ENCODE measurements at places on chromosomes 2 and 18. TPM values are rescaled to one million over a fixed set of nuclear protein-coding genes. Genes with fewer than 3 reads are reported as not detected.

- no peak for DNase-seq
Measured at GRCh38 chr2:109446278-109447131, 167.3 kb downstream of the SEPTIN10 start.

GRCh38 chr2:172415865-172416183, 11.6 kb upstream of the ITGA6 start:
- DNase-seq: no peak

Gene TTC27
- total RNA-seq: 21.0 TPM

- DNase-seq: peak; percentile 44
Measured at GRCh38 chr2:218781691-218782527, at the start of gene CYP27A1. Gene CYP27A1 (plus strand): TSS chr2:218782147. CDS start chr2:218782183, 36 bp downstream.

Gene CHRND
- total RNA-seq: 0.07 TPM

GRCh38 chr2:28228434-28228995, 164.1 kb upstream of the FOSL2 start:
- no peak for DNase-seq

Gene DRC1
- not detected for total RNA-seq

DNA sequence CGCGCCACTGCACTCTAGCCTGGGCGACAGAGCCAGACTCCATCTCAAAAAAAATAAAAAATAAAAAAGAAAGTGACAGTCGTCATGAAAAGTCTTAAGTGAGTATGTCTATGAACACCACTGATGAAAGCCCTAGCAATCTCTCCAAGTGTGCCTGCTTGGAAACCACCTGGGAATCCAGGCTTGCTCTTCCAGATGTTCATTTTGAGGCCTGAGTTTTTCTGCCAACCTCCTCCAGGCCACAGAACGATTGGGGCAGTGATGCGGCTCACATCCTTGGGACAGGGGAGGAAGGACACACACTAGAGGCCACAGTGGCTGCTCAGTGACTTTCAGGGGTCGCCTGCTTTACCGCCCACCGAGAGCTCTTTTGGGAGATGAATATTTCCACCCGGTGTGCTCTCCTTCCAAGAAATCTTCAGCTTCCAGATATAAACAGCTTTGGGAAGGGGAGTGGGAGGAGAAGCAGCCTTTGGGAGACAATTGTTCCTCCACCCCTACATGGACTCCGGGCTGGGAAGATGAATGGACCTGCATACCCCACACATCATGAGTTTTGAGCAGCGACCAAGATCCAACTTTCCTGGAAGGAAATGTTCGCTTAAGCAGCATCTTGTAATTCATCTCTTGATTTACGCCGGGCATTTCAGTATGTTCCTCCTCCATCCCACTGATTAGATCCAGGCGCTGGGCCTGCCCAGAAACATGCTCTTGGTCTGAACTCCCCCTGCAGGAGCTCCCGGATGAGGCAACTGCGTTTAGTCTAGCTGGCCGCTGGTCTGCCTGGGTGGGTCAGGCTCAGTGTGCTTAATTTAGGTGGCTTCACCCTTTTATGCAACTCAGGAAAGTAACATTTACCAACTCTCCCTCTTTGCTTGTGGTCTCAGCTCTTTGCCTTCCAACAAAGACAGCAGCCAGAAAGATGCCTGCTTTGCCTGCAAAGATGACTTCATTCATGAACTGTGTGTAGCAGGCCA, 6.2 kb upstream of the ARMC9 start:
- peak; percentile 80 for DNase-seq

- DNase-seq: no peak
Measured at GRCh38 chr2:17583166-17583565, 42.7 kb downstream of the VSNL1 start.

GRCh38 chr2:219739066-219739465, 111.6 kb downstream of the SLC4A3 start:
- DNase-seq: no peak

DNA sequence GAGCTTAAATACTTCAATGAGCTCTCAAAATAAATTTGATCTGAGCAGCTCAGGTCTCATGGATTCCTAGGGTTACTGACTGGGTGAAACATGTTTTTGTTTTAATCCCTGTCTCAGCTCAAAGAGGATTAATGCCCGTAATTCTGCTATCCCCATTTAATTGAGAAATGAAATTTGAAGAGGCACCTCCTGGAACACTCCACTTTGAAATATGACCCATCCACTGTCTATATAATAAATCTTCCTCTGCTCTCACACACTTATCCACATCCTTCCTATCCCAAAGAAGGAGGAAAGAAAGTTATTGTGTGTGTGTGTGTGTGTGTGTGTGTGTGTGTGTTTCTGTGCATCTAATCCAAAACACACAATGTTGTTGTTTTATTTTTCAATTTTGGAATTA, 2082.4 kb upstream of the PIK3C3 start:
- no peak for DNase-seq

- no peak for DNase-seq
Measured at GRCh38 chr2:10215393-10215935, 87.2 kb upstream of the HPCAL1 start.

GRCh38 chr2:171383134-171383533, 50.7 kb downstream of the METTL8 start:
- no peak for DNase-seq

Gene MC2R
- not detected for total RNA-seq

Gene SP140
- 0.16 TPM for total RNA-seq

GRCh38 chr18:68181956-68182355, 533.0 kb downstream of the TMX3 start:
- DNase-seq: no peak

- no peak for DNase-seq
Measured at GRCh38 chr2:10493634-10494281, 45.6 kb upstream of the ODC1 start.

- DNase-seq: no peak
Measured at GRCh38 chr18:41645589-41646360, 309.3 kb upstream of the PIK3C3 start.

Gene TRIM43
- total RNA-seq: not detected

DNA sequence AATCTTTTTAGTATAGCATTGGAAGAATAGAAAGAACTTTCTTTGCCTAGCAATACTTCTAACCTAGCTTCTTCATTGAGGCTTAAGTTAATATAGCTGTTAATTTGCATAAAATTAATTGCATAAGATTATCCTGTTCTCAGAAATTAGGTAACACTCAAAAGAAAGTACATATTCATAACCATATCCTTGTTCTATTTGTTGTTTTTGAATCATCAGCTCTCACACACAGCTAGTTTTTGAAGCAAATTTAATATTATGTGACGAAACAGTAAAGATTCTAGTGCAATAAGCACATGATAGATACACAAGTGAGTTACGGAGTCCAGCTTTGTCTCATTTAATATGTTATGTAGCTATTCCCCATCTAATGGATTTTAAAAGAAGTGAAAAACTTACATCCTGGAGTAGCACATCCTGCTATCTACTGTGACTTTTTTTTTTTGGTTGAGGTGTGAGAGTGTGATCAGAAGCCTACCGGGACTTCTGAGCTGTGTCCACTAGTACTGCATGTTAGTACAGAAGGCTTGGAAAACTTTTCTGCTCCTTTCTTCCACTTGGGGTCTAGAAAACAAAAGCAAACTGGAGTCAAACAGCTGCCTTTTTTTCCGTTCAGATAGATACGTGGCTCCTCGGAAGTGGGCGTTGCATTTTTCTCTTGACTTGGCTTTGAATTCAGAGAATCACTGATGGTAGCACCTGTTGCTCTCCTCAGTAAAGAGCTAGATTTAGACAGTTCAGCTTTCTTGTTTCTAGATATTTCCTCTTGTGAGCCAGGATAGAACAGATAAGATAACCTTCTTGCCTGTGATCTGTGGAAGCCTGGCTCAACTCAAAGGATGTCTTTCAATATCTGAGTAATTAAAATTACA, 27.2 kb downstream of the KDM3A start:
- no peak for DNase-seq

Gene CNDP1
- total RNA-seq: 0.11 TPM

Gene POTEJ
- total RNA-seq: not detected

- peak; percentile 12 for DNase-seq
Measured at GRCh38 chr2:238114851-238115660, 14.9 kb downstream of the ESPNL start.

Gene ERICH2
- total RNA-seq: 1.6 TPM

DNA sequence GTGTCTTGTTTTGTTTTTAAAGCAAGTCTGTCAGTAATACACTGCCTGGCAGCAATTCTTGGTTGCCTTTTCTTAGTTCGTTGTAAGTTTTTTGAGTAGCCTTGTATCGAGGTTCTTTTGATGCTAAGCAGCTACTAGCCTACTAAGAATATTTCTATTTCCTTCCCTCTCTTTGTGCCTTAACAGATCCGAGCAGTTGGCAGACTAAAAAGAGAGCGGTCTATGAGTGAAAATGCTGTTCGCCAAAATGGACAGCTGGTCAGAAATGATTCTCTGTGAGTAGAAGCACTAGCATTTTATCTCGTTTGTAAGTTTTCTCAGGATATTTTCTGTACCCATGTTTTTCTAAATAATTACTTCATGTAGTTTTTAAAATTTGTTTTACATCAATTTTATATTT, 15.1 kb downstream of the MFF start:
- DNase-seq: no peak

Gene TSHZ1
- total RNA-seq: 1.7 TPM

Gene C2orf15
- total RNA-seq: 7.0 TPM

Gene STPG4
- not detected for total RNA-seq

Gene CXCR2
- total RNA-seq: 0.87 TPM

Gene GKN1
- total RNA-seq: not detected

- DNase-seq: no peak
Measured at GRCh38 chr2:54599914-54600313, 123.5 kb upstream of the EML6 start.

DNA sequence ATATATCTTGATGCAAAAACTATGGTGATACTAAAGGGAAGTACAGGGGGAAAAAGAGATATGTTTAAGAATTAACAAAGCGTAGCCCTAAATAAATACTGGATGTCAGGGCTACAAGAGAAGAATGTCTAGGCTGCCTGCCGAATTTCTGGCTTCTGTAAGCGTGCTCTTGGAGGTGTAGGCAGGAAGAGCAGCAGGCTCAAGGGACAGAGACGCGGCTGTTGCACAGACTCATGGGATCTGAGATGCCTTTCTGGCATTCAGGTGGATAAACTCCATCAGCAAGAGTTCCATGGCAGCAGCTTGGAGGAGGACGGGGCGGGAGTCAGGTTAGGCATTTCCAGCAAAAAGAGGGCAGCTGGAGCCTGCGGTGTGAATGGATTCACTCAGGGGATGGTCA, 123.2 kb upstream of the TWIST2 start:
- DNase-seq: no peak

Gene GBX2
- 15.3 TPM for total RNA-seq

Gene MOB4
- total RNA-seq: 40.8 TPM

GRCh38 chr2:223669453-223670225, 67.5 kb upstream of the SCG2 start:
- DNase-seq: no peak

GRCh38 chr2:177908182-177908581, 164.4 kb downstream of the PDE11A start:
- DNase-seq: peak; percentile 15

Gene EFR3B
- 8.9 TPM for total RNA-seq

- DNase-seq: no peak
Measured at GRCh38 chr2:81355436-81355835, 1050.9 kb upstream of the LRRTM1 start.

GRCh38 chr2:203878063-203878462, 10.5 kb downstream of the CTLA4 start:
- no peak for DNase-seq

Gene OR6B2
- not detected for total RNA-seq

GRCh38 chr18:65907281-65907680, 156.5 kb downstream of the CDH7 start:
- DNase-seq: no peak

- DNase-seq: no peak
Measured at GRCh38 chr2:179331061-179331460, 66.4 kb upstream of the SESTD1 start.

DNA sequence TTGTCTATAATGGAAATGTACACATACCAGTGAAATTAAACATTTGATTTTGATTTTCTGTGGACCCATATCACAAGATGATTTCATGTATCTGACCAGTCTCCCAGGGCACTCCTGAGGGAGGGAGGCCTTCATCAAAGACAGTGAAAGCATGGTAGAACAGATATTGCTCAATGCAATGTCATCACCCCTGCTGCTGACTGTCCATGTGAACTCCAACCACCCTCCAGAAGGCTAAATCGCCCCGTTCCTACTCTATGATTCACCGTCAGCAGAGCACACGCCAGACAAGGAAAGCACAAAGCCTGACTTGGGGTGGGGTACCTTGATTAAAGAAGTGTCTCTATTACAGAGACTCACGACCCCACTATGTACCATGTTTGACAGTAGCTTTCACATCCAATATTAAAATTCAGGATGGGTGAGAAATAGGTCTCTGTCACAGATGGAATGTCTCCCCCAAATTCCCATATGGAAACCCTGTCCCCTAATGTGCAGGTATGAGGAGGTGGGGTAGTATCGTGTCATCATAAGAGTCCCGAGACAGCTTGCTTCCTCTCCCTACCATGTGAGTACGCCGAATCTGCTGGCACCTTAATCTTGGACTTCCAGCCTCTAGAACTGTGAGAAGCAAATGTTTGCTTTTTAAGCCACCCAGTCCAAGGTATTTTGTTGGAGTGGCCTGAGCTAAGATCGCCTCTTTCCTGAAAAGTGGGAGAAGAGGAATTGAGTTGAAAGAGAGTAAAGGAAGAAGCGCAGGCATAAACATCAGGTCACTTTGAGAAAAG, 42.4 kb downstream of the CYB5A start:
- no peak for DNase-seq

DNA sequence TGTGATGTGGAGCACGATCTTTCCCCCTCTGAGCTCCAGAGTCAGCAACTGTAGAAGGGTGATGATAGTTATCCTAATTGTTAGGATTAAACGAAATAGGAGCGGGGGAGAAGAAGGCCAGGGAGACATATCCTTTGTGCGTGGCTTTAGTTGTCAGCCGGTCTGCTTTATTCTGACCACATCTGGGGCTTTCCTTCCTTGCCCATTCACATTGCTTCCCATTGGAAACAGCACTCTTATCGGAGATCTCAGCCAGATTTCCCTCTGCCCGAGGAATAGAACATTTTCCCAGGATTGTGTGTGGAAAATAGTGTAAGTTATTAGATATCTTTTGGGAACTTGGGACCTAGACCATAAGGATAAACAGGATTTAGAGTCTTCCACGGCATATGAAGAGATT, 1.5 kb downstream of the RALB start:
- no peak for DNase-seq

GRCh38 chr2:8094526-8094925, 587.3 kb upstream of the ID2 start:
- DNase-seq: no peak

DNA sequence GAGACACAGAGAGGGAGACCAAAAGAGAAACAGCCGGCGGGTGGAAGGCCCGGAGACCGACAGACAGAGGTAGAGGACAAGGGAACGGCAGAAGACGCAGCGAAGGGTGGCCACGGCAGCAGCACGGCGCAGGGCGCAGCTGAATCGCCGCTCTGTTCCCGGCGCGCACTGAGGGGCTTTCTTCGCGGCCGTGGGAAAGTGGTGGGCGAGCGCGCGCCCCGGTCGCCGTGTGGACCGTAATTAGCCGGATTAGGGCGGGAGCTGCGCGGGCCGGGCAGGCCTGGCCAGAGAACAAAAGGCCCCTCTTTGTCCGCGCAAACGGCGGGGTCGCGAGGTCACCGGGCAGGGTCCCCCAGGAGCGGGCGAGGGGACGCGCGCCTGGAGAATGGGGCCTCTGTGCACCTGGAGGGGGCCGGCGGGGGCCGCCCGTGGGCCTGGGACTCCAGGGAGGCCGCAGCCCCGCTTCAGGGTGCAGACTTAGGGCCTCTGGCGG, 158.3 kb downstream of the ZFP36L2 start:
- no peak for DNase-seq

Data from WTC11 (cell line).